ENCODE measurements at places on chromosomes 1 and 21.

- no peak for DNase-seq
Observed at GRCh38 chr1:38153778-38154470, 107.3 kb upstream of the POU3F1 start.

DNA sequence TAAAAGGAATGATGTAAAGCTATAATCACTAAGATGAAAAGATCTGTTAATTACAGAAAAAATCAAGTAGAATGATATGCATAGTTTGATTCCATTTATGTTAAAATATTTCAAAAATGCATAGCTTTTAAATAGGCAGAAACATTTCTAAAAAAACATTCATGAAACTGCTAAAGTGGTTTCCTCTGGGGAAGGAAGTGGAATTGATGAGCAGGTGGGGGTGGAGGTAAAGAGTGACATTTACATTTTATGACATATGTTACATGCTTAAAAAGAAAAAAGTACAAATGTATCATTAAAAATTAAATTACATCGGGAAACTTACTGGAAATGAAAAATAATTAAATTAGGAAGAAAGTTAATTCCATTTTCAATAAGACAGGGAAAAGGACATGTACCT, 42.8 kb upstream of the JAK1 start:
- DNase-seq, result no peak

- no peak for DNase-seq
Observed at GRCh38 chr1:23537296-23537973, 6.4 kb upstream of the E2F2 start.

GRCh38 chr1:116769561-116769977, 15.3 kb downstream of the CD2 start:
- DNase-seq, result peak; percentile 75

GRCh38 chr1:90721210-90722194, 4.4 kb upstream of the BARHL2 start:
- DNase-seq, result no peak

DNA sequence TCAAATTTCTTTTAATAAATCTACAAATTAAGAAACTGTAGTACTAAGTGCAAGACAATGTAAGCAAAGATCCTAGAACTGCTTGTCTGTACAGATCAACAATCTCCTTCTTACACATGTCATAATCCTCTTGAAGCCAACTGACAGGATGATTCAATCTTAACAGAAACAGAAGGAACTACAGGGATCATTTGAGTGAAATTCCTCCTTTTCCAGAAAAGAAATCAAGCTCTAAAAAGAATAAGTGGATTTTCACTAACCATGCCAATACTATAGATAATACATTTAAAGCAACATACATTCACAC, 53.2 kb downstream of the RAB3GAP2 start:
- DNase-seq, result no peak

GRCh38 chr1:39657923-39658485, 13.9 kb downstream of the NT5C1A start:
- peak; percentile 83 for DNase-seq
